ENCODE measurements at places on chromosomes 12 and 14.

- no peak for DNase-seq
Observed at GRCh38 chr14:89303456-89304435, 113.3 kb downstream of the FOXN3 start.

DNA sequence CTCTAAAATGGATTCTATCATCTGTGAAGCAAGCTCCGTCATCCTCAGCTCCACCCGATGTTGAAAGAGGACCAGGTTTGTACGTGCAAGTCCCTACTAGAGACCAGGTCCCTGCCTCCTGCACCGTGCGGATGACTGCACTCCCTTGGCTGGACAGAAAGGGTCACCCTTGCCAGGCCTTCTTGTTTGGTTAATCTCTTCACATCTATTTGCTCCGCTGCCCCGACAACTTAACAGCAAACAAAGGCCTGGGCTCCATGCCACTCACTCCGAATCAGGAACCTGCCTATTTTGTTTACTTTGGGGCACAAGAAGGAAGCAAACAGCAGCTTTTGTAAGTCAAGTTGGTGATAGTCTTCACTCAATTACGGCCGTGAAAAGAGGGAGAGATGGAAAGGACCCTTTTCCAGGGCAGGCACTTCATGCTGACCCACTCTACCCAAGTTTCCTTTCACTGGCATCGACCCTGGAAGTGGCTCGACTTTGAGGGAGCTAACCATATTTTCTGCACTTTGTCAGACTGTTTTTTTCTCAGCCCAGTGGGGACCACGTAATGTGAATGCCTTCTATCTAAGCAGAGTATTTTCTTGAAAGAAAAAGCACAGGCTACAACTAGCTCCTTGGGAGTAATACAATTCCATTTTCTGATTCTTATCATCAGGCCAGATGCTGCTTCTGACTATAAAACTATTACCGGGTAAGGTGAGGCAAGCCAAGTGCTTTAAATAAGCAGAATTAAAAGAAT is 202.6 kb downstream of the FOXN3 start:
- no peak for DNase-seq

DNA sequence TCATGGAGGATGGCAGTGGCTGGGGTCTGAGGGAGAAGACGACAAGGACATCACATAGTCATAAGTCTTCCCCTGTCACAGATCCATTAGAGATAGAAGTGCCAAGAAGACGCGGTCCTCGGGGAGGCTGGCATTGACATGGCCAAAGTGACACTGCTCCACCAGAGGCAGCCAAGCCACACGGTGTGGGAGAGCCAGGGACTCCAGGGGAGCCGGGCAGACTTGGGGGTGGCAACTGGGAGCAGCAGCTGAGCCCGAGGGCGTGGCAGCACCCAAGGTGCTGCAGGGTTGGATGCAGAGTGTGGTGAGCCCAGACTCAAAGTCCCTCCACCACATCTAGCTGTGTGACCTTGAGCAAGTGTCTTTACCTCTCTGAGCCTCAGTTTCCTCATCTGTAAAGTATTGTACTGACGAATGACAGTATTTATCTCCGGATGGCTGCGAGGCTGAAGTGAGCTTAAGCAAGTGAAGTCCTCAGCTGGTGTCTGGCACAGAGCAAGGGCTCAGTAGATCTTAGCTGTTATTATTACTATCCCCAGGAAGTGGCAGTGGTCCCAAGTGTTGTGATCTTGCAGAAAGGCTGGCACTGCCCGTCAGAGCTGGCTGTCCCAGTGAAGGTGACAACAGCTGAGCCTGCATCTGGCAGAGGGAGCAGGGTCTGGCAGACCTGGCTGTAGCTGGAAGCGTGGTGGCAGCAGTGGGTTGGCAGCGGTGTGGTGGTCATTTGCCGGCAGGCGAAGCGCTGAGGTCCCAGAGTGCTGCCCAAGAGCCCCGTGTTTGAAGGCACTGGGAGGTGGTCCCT is 54.9 kb downstream of the ZNF664 start:
- DNase-seq = no peak

DNA sequence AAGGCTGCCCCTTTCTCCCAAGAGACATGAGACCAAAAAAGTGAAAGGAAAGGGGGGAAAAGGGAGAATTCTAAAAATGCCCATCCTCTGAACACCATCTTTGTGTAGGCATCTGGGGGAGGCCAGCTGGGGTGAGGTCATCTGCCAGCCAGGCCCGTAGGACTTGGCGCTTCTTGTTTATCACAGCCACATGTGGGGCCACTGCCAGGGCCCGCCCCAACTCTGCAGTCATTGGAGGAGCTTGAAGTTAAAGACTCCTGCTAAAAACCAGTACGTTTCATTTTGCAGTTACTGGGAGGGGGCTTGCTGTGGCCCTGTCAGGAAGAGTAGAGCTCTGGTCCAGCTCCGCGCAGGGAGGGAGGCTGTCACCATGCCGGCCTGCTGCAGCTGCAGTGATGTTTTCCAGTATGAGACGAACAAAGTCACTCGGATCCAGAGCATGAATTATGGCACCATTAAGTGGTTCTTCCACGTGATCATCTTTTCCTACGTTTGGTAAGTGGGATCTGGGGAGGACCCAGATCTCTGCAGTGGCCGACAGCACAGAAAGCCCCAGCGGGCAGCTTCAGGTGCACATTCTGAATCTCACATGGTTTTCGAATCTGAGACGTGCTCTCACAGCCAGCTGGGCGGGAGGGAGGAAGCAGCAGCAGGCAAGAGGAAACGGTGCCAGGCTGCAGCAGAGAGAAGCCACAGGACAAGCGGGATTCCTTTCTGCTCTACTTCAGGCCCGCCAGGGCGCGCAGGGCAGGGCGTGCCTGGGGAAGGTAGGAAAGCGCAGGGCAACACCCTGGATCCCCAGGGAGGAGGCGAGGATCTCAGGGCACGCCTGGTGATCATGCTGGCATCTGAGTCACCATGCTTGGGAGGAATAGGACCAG is at the start of gene P2RX7:
Gene P2RX7, plus strand, starts transcription at position 276 of the 881 bp plus-strand sequence. Its CDS starts 95 bp downstream, at position 371.
- peak; percentile 83 for DNase-seq

DNA sequence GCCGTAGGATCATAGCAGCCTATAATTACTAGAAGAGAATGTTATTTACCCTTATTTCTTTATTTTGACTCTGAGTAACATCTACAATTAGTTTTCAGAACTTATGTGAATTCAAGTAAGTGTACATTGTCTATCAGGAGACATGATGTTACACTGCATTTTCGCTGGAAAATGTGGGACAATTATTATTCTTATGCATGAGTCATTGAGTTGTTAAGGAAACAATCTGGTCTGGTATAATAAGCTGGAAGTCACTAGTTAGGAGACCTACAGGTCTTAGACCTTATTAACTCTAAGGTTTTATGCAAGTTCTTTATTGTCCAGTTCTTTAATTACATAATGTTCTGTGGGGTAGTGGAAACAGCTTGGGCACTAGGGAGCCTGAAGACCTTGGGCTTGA is 5.8 kb downstream of the KTN1 start:
- DNase-seq = peak; percentile 18

- no peak for DNase-seq
Observed at GRCh38 chr14:91466192-91466591, 43.9 kb downstream of the PPP4R3A start.

DNA sequence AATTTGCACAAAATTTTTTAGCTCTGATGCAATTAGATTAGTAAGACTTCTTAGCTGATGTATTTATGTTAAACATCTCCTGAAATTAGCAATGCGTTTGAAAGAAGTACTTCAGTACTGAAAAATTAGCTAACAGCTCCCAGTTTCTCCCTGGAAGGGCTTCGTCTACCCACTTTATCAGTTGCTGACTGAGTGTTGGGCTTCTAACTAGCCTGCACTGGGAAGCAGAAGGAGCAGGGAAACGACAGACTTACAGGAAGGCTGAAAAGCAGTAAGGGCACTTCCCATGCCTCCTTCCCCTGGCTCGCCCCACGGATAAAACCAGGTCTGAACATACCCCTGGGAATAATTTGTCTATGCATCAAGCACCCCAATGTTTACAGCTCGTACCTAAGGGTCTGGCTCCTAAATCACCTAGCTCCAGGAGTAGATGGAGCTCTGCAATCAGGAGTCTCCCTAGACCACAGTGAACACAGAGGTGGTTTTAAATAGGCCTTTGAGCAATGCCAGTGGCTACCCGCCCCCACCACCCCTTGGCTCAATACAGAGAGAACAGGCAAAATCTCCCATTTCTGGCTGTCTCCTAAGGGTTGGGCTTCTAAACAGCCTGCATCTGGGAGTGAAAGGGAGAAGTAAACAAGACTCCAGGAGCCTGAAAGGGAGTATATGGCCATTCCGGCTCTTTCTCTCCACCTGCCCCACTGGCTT is 23.7 kb downstream of the A2M start:
- DNase-seq = no peak

DNA sequence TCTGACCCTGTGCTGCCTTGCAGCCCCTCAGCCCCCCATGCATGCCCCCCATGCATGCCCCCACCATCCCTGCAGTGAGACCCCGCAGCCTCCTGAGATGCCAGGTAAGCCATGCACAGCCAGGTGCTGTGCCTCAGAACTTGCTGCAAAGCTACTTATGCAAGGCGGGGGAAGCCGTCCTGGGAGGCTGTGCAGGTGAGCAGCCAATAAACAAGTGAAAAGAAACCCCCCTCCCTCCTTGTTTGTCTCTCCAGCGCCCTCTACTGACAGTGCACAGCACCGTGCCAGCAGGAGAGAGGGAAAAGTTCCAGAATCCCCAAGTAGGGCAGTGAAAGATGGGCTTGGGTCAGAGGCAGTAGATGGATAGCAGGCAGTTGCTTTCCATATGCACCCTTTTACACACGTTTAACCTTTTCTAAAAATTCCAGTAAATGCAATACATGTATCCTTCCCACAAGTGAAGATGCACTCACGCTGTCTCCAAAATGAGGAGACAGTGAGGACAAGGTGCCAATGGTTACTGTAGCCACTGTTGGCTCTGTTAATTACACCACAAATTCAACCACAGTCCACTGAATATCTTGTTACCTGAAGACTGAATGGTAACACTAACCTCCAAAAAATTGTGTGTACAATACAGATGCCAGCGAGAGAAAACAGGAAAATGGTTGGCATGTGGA is 18.0 kb downstream of the TNFAIP2 start:
- peak; percentile 28 for DNase-seq

- no peak for DNase-seq
Observed at GRCh38 chr12:22276867-22277266, 57.6 kb downstream of the ST8SIA1 start.

GRCh38 chr12:15045451-15045850 is 72.6 kb downstream of the PDE6H start:
- DNase-seq = no peak

GRCh38 chr12:72872996-72873395 is 600.8 kb downstream of the TRHDE start:
- no peak for DNase-seq

- no peak for DNase-seq
Observed at GRCh38 chr14:63761351-63762117, 33.7 kb upstream of the SGPP1 start.

DNA sequence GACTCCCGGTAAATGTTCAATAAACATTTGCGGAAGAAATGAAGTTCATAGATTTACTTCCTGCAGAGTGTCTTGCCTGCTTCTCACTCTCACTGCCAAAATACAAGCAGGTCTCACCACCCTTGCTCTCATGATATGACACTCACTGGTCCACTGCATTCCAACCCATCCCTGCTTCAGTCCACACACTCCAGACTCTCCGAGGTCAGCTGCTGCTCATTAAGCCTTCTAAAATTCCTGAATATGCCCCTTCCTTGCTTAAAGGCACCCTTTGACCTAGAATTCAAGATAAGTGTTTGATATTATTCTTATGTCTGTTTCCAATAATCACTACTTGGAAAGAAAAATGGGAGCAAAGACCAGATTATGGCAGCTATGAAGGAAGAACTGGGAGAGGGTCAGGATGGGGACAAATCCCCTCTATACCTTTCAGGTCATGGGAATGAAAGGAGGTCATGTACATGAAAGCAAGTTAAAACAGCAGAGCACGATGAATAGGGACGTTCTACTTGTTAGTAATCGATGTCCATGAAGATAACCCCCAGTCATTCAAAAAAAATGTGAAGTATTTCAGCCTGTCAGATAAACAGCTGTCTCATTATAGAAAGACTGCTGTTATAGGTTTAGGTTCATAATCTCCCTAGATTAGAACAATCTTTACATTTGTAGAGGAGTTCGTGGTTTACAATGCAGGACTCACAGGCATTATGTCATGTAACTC is 10.5 kb upstream of the NID2 start:
- DNase-seq = peak; percentile 65

DNA sequence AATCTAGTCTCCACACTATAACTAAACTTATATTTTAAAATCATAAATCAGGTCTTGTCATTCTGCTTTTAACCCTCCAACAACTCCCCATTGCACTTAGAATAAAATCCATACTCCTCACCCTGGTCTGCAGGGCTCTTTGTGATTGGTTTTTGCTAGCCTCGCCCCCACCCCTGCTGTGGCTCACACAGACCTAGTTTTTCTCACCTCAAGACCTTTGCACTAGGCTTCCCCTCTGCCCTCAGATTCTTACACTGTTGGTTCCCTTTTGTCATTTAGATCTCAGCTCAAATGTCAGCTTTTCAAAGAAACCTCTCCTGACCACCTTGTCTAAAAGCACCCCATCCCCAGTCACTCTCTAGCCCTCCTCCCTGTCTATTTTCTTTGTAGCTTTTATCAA is 10.7 kb upstream of the LHX5 start:
- DNase-seq = no peak

DNA sequence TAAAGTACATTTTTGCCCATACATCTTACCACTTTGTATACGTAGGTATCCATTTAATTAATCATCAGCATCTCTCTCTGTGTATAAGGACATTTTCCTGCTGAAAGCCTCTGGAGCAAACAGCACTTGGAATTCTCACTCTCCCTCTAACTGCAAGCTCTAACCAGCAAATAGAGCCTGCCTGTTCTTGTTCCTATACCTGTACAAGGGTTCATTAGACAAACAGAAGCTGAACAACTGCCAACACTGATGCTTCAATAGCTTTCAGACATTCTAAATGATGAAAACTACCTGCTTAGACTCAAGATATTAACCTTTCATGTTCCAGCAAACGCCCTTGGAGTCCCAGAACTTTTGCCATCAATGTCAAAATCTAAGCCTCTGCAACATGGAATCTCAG is 98.0 kb downstream of the KCNH5 start:
- DNase-seq = no peak

DNA sequence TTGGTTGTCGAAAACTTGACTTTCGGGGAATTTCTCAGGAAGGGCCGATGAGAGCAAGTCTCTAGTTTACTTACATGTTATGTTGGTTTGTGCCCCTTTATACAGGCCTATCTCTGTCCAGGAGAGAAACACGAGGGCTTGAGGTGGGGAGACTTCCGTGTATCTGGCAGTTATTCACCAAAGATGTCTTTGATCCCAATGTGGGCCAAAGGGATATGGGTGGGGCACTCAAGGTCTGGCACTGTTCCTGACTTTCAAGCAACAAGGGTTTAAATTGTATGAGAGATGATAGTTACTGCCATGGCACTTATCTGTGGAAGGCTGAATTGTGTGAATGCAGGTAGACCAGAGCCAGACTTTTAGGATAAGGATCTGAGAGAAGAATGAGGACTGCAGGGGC is 137.2 kb upstream of the DHRS4 start:
- DNase-seq = no peak

GRCh38 chr12:31326736-31327659 is 1.0 kb upstream of the SINHCAF start:
- DNase-seq = no peak
